ENCODE measurements at places on chromosomes 3 and 15.

GRCh38 chr15:101641894-101642293, 10.3 kb downstream of the TM2D3 start:
- no peak for DNase-seq

DNA sequence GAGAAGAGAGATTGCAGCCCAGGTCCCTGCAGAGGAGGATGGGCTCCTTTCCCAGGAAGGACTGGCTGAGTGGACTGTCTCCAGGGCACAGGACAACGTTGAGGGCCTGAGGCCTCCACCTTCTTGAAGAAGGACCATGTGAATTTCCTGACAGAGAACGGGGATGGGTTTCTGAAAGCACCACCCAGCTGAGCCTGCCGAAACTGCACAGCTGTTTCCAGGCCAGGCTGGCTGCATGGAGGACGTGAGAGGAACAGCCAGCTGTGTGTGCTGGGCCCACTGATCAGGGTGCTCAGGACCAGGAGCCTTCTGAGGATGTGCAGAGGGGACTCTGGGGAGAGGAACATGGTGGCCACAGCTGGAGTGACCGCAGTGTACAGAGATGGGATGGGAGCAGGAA, 39.2 kb downstream of the HMCES start:
- no peak for DNase-seq

- peak; percentile 29 for DNase-seq
Measured at GRCh38 chr3:139561959-139562676, 22.6 kb upstream of the RBP1 start.

GRCh38 chr15:99409097-99409473, 156.7 kb upstream of the MEF2A start:
- DNase-seq, result peak; percentile 66

- peak; percentile 74 for DNase-seq
Measured at GRCh38 chr3:12231431-12231830, 57.4 kb upstream of the PPARG start.

DNA sequence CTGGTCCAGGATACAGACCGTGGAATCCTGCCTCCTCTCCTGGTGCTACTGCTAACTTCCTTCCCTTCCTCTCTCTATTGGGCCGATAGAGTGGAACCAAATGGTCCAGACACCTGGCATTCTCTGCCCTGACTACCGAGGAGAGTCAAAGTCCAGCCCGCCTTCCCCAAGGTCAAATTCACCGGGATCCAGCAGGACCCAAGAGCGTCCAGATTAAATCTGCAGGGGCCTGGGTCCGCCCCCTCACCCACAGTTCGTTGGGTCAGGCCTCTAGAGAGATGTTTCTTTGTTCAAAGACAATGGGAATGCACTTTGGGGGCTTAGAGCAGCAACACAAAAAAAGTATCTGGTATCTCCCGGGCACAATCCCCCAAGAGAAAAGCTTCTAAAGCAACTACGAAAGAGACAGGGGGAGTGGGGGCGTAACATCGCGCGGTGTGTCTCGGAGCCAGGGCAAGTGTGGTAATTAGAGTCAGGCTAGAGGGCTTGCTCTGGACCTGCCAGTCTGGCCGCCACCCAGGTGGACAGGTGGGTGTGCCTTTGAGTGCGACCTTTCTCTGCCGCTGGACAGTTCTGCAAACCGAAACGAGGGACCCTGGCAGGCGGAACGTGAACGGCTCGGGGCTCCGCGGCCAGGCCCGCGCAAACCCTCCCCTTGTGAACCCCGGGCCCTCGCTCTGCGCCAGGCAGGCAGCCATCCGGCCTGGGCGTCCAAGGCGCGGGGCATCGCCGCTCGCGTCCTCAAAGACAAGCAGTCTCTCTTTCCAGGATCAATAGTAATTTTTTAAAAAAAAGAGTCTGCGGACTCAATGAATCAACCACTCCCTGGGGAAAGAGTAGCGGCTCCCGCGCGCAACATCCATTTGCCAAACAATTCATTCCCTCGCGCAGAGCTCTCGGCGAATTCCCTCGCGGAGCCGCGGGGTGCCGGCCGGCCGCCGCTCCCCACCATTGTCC, 806 bp downstream of the KLHL25 start:
- peak; percentile 59 for DNase-seq

- DNase-seq, result no peak
Measured at GRCh38 chr3:60240492-60240891, 1010.8 kb downstream of the FHIT start.

- DNase-seq, result peak; percentile 91
Measured at GRCh38 chr3:55416331-55416821, 70.7 kb downstream of the WNT5A start.

GRCh38 chr3:23404246-23404645, 201.1 kb downstream of the UBE2E2 start:
- no peak for DNase-seq

DNA sequence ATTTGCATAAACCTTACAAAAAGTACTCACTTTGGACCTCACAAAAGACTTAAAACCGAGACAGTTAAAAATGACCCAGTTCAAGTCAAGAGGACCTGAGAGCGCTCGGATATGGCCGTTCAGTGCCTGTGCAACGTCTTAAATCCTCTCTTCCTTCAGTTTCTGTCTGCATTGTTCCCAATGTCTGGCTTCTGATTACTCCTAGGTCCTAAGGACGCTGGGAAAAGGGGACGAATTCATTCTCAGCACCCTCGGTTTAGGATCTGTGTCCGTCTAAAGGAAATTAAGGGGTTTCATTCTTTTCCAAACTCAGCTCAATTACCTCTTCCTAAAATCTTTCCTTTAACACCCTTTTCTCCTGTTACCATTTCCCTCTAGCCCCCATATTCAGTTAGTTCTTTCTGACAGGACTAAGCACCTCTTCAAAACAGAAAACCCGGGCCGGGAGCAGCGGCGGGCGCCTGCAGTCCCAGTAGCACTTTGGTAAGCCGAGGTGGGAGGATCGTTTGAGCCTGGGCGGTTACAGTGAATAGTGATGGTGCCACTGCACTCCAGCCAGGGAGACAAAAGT, 970 bp downstream of the DPPA4 start:
- peak; percentile 15 for DNase-seq

DNA sequence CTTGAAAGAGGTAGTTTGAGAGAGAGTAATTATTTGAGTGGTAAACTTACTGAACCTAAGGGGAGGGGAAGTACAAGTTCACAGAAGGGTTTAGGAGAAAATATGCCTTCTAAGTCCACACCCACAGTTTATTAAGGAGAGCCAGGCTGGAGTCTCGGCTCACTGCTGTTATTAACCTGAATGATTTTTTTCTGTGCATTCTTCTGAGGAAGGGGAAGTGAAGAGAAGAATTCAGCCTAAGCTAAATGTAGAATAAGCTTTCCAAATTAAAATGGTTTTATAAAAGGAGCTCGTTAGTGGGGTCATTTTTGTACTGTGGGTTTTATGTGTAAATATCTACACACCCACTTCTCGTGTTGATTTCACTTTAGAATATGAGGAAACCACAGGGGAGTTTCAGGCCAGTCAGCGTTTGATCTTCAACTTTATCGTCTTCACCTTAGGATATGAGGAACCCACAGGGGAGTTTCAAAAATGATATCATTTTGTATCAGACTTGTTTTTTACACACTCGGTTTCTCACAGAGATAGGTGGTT, 1.5 kb downstream of the WHAMM start:
- no peak for DNase-seq

GRCh38 chr15:89937365-89938350, 24.9 kb upstream of the ARPIN start:
- peak; percentile 2 for DNase-seq

DNA sequence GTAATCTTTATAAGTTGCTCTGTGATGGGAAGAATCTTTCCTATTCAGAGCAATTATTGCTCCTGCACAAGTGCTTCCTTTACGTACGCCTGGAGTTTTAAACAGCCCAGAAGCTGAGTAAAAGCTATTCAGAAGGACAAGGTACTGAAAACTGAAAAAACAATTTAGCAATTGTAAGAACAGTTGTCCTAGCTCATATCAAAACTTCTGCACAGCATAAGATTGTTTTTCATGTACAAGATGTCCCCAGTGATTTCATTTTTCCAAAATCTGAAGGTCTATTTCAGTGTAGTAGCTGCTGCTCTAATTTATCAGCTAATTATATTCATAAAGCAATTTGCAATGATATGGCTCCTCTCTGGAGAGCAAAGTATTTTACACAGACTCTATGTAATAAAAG, 23.7 kb downstream of the KCNAB1 start:
- DNase-seq, result no peak

DNA sequence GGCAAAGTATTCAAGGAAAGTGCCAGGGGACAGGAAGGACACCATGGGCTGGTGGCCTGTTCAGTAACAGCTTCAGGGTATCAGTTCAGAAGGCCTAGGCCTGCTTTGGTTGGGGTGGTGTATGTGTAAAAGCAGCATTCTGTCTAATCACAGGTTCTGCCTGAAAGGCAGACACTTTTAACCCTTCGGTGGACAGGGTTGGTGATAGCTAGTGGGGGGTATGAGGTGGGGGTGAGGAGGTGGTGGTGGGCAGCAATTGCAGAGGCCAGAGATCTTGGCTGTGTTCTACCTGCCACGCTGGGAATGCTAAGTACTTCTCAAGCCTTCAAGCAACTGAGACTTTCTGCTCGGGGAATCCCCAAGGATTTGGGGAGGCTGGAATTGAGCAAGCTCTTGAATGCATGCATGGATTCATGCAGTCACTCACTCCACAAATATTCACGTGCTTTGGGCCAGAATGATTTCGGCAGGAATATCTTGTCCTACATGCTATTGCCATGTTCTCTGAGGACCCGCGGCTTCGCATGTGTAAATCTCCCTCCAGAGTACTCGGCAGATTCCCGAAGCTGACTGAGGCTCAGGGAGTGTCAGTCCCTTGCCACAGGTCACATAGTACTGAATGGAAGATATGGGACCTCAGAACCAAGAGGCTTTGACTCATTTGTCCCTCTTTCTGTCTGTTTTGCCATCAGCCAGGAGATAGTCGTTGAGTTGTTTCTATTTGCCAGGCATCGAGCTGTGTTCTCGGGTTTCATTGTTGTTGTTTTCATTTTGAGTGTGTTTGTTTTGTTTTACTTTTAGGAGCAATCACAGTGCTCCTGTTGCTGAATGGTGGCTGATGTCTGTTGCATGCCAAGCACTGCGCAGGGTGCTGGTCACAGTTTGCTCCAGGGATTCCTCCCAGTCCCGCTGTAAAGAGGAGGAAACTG, 65.5 kb downstream of the SMAD3 start:
- DNase-seq, result peak; percentile 95

DNA sequence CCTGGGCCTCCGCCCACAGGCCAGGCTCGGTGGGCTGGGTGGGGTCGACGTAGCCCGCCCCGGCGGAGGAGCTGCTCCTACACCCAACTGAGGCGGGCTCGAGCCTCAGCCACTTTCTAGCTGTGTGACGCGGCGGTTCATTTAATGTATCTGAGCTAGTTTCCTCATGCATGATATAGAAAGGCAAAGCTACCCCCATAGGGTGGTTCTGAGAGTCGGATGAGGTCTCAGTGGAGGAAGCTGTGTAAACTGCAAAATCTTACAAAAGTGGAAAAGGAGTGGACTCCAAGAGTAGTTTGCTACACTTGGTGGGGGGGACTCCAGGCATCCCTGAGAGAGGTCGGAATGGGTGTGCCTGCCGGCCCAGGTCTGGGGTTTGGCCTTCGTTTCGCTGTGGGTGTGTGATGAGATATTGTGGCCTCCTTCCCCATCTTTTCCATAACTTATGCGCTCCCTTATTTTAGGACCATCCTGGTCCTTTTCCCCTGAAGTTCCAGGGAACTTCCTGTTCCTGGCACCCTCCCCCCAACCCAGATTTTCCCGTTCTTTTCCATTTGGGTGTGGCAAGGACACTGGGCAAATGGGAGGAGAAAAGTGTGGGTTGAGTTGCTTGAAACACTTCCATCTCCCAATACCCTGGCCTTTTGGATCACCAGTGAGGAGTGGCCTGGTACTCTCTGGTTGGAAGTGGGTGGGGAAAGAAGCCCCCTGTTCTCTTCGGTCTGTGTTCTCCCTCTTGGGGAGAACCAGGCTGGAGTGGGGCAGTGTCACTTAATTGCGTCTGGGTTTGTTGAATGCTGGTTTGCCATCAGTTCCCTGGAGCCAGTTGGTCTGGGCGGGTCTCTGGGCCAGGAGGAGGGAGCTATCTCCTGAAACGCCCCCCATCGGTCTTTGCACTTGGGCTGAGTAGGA, 1.1 kb downstream of the PDIA5 start:
- peak; percentile 57 for DNase-seq

GRCh38 chr15:69434238-69434637, 18.4 kb upstream of the RPLP1 start:
- peak; percentile 43 for DNase-seq

- no peak for DNase-seq
Measured at GRCh38 chr3:187082758-187083375, 56.4 kb downstream of the RPL39L start.

- DNase-seq, result peak; percentile 34
Measured at GRCh38 chr3:105355408-105356061, 11.2 kb upstream of the ALCAM start.

- no peak for DNase-seq
Measured at GRCh38 chr3:65026151-65026550, 338.4 kb upstream of the ADAMTS9 start.

- no peak for DNase-seq
Measured at GRCh38 chr3:9135930-9136525, 113.4 kb downstream of the SRGAP3 start.

- DNase-seq, result no peak
Measured at GRCh38 chr15:69562564-69562963, 109.9 kb downstream of the RPLP1 start.

DNA sequence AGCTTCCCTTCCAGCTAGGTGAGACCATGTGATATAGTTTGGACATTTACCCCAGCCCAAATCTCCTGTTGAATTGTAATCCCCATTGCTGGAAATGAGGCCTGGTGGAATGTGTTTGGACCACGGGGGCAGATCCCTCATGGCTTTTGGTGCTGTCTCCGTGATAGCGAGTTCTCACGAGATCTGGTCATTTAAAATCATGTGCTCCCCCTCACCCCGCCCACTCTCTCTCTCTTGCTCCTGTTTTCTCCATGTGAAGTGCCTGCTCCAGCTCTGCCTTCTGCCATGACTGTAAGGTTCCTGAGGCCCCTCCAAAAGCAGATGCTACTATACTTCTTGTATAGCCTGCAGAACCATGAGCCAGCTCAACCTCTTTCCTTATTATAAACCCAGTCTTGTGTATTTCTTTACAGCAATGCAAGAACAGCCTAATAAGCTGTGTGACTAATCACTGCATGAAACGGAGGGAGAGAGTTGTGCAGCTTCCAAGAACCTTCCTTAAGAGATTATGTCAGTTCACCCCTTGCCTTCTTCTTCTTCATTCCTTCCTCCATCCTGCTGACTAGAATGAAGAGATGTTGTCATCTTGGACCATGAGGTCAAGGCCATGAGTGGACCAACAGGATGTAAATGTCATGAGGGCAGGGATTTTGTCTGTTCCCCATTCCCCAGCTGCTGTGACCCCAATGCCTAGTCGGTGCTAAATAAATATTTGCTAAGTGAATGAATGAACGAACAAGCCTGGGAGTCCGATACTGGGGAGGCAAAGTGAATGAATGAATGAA, 91.0 kb downstream of the CPN2 start:
- DNase-seq, result peak; percentile 90

DNA sequence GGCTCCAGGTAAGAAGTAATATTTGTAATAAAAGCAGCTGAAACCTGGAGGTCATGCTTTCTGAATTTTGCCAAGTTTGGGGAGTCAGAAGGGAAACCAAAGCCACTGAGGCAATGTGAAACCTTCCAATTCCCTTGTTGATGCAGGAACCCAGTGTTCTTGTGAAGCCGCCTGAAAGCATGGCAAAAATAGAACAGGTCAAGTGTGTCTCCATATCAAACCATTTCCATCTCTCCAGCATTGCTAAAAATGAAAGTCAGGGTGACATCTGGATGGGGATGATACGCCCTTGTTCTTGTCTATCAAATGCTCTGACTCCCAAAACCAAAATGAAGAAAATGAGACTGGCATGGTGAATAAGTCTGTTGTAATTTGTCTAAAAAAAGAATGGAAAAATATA, 362.5 kb downstream of the VPS13C start:
- no peak for DNase-seq

GRCh38 chr3:146685050-146685814, 80.1 kb upstream of the PLSCR5 start:
- no peak for DNase-seq

All from fibroblast of mammary gland (primary cell).